Vagina (tissue), 2 donors: ENCODE measurements at places on chromosomes 11 and 22. TPM values are rescaled to one million over a fixed set of nuclear protein-coding genes. Genes with fewer than 3 reads are reported as not detected.

- DNase-seq, result peak; percentile 91
These were observed 242.6 kb upstream of the FAT3 start for GRCh38 chr11:91981995-91982394.

DNA sequence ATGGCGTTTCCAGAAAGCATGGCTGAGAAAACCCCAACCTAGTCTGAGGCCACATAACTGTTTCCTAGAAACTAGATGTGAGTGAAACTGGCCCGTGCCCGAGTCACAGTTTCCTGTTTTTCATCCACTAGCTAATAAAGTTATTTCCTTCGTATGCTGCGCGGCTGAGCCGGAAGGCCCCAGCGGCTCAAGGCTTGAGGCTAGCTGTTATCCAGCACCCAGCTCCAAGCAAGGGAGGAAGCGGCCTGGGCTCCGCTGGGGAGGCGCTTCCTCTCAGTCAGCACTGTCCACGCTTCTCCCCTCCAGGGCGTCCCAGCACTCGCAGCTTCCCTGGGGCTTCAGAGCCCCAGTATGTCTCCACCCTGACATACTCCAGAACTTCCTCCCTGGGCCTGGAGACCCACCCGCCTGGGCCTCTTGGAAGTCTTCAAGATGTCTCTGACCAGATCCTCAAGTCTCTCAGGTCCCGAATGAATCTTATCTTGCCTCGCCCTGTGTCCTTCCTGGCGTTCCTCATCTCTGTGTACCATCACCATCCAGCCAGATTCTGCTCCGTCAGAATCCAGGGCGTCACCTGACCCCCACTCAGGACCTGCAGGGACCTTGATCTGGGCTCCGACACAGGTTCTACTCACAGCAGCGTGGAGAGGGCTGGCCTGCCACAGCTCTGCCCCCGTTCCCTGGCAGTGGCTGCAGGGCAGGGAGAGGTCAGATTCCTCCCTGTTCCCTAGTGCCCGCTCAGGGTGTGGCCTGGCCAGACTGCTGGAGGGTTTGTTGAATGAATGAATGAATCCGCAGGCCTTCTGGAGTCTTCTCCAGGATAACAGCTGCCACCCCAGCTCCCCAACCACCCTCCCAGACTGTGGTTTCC lies 81.9 kb downstream of the LRRC32 start:
- peak; percentile 79 for DNase-seq

Gene INSC
- total RNA-seq, result 3.2 TPM

- no peak for DNase-seq
These were observed 13.6 kb downstream of the TP53I11 start for GRCh38 chr11:44936951-44937543.

Gene RIMBP3B
- total RNA-seq, result not detected

DNA sequence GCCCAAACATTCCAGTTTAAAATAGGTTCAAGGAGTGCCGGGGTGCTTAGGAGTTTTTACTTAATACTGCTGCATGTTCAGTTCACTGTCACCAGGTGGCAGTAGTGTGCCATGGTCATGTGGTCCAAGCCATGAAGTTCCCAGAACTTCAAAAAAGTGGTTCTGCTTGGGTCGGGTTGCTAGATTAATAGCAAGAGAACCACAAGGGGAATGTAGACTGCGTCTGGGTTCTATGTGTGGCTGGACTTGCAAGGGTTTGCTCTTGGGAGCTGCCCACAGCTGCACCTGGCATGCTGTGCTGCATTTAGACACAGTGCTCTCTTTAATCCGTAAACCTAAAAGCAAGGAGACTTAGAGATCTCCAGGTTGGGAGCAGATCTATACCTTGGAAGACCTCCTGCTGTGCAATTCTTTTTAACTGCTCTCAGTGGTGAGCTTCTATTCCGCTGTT lies 6.5 kb upstream of the SPON1 start:
- DNase-seq, result peak; percentile 86

- no peak for DNase-seq
These were observed 16.0 kb upstream of the B4GALNT4 start for GRCh38 chr11:353179-353873.

Gene POTEH
- total RNA-seq, result not detected

- no peak for DNase-seq
These were observed 2.0 kb downstream of the GTF2H1 start for GRCh38 chr11:18324381-18324780.

GRCh38 chr22:27912101-27912500 lies 7.0 kb downstream of the PITPNB start:
- DNase-seq, result no peak
